ENCODE measurements at places on chromosomes 13 and 19.

- no peak for DNase-seq
These were observed 2215.4 kb upstream of the PCDH20 start for GRCh38 chr13:63631006-63631405.

DNA sequence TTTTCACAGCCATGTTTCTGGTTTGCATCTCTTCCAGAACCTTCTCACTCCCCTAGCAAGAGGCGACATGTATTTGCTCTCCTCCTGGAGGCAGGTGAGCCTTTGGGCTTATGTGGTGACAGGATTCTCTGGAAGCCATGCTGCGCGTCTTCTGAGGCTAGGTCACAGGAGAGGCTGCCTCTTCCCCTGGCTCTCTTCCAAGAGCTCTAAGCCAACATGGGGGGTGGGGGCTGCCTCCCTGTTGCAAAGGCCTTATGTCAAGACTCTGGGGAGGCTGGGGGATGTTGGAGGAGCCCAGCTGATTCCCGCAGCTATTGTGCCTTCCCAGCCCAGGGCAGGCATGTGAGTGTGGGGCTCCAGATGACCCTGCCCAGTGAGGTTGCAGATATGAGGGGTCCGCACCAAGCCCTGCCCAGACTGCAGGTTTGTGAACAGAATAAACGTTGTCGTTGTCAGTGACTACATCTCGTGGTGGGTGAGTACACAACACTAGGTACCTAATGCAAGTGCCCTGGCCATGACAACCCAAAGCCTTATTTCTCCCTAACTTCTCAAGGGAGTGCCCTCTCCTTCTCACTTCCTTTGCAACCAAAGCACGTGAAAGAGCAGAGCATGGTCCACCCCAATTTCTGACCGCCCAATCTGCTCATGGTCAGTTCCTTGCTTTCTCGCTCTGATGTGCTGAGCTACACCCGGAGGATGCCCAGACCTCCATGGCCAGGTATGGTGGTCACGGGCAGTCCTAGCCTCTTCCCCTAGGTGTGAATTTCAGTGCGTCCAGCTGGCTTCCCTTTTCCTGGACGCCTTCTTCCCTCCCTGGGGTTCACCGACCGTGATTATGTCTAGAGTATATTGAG lies 44.9 kb downstream of the TEX29 start:
- no peak for DNase-seq

- no peak for DNase-seq
These were observed 163.1 kb upstream of the TSHZ3 start for GRCh38 chr19:31512181-31512970.

DNA sequence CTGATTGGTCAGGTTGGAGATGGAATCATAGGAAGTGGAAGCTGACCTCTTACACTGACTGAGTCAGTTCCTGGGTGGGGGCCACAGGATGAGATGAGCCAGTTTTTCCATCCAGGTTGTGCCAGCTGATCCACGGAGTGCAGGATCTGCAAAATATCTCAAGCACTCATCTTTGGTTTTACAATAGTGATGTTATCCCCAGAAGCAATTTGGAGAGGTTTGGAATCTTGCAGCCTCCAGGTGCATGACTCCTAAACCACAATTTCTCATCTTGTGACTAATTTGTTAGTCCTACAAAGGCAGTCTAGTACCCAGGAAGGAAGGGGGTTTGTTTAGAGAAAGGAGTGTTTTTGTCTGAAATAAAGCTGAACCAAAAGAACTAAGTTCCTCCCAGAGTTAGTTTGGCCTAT lies 212.8 kb downstream of the SLITRK6 start:
- DNase-seq: no peak

- DNase-seq: no peak
These were observed 18.5 kb downstream of the MAN2B1 start for GRCh38 chr19:12648088-12648487.

GRCh38 chr13:59261928-59262488 lies 901.7 kb downstream of the DIAPH3 start:
- no peak for DNase-seq

DNA sequence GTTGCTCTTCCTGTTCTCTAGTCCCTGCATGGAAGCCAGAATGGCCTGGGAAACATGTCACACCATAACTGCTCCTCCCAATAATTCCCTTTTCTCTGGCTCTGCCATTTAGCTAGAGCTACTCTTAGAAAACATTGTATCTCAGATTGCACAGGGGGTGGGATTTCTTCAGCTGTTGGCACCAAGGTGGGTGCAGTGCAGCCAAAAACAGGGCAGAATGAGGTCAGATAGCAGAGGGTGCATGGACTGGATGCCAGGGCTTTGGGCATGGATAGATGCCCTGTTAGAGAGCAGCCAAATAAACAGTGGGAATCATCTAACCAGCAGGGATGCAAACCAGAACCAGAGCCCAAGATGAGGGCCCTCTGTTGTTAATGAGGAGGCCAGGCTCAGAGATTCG lies 4.9 kb upstream of the AMER2 start:
- DNase-seq: no peak

GRCh38 chr13:39810091-39810877 lies 154.8 kb downstream of the COG6 start:
- no peak for DNase-seq

DNA sequence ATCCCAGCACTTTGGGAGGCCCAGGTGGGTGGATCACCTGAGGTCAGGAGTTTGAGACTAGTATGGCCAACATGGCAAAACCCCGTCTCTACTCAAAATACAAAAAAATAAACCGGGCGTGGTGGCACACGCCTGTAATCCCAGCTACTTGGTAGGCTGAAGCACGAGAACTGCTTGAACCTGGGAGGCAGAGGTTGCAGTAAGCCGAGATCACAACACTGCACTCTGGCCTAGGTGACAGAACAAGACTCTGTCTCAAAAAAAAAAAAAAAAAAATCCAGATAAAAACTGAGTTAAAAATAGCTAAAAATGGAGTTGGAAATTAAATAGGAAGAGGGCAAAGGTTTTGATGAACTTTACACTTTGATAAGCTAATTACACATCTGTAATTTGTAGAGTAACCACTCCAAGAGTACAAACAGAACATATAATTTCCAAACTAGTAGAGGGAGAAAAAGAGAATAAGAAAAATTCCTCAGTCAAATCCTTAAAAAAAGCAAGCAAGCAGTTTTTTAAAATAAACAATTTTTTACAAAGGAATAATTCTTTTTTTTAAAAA lies 10.3 kb downstream of the TGDS start:
- DNase-seq: no peak

- DNase-seq: no peak
These were observed 100.0 kb downstream of the GADD45B start for GRCh38 chr19:2575734-2576481.

DNA sequence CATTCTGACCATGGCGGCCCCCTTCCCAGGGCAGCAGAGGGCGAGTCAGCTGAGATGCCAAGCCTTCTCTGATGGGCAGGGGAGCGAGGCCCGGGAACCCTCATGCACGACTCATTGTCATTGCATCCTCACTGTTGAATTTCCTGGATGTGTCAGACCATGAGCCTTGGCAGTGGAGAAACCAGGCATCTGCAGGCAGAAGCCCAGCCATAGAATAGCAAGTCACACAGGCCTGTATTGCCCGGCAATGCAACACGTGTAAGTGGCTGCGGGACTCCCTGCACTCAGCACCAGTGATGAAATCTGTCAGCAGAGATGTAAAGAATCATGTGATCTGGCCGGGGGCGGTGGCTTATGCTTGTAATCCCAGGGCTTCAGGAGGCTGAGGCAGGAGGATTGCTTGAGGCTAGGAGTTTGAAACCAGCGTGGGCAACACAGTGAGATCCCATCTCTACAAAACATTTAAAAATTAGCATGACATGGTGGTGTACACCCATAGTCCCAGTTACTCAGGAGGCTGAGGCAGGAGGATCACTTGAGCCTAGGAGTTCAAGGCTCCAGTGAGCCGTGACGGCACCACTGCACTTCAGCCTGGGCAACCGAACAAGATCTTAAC lies 199.7 kb downstream of the KATNAL1 start:
- no peak for DNase-seq

DNA sequence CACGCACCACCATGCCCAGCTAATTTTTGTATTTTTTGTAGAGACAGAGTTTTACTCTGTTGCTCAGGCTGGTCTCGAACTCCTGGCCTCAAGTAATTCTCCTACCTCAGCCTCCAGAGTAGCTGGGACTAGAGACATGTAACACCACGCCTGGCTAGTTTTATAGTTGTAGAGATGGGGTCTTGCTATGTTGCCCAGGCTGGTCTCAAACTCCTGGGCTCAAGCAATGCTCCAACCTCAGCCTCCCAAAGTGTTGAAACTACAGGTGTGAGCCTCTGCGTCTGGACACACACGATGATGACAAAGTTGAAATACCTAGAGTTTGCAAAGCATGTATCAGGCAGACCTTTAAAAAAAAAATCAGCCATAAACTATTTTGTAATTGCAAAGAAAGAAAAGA lies 4.6 kb upstream of the PTOV1 start:
- DNase-seq: no peak

DNA sequence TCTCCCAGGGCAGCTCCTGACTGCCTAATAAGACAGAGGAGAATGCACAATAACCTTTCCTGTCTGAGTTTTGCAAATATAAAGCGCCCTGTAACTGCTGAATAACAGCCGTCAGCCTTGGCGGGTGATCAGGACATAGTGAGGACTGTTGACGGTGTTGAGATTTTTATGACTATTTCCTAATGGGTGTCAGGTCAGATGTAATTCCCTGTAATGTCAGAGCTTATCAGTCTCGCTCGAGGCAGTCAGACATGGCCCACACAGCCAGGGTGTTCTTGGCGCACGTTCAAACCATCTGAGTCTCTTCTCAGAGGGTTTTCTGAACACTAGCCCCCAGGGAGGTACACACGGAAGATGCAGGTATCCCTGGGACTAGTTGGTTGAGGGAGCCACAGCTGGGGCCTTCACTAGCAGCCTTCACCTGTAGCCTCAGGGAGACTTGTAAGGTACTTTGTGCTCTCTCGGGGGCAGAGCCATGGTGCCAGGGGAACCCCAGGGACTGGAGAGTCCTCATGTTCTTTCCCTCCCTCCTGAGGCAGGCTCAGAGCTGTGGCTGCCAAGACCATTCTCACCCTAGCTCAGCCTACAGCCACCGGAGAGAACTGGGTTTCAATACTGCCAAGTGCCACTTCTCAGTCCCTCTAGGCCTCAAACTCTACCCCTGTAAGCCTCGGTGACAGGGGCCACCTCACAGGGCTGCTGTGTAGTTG lies 213.1 kb downstream of the UQCRFS1 start:
- no peak for DNase-seq

GRCh38 chr13:113143466-113144254 lies 14.8 kb upstream of the PROZ start:
- no peak for DNase-seq

DNA sequence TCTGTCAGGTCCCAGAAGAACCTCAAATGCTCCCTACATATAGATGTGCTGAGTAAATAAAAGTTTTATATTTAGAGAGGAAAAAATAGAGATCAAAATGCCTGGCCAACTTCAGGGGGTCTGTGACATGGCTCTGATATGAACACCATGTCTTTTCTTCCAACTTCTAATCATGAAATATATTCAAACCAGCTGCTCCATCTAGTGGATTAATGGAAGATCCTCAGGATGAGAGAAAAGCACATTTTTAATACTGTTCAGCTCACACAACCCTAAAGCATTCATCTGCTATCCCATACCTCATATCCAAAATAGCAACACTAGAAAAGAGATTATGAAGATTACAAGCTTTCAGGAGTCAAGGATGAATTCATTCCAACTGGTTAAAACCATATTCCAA lies 56.0 kb upstream of the DOCK9 start:
- no peak for DNase-seq

DNA sequence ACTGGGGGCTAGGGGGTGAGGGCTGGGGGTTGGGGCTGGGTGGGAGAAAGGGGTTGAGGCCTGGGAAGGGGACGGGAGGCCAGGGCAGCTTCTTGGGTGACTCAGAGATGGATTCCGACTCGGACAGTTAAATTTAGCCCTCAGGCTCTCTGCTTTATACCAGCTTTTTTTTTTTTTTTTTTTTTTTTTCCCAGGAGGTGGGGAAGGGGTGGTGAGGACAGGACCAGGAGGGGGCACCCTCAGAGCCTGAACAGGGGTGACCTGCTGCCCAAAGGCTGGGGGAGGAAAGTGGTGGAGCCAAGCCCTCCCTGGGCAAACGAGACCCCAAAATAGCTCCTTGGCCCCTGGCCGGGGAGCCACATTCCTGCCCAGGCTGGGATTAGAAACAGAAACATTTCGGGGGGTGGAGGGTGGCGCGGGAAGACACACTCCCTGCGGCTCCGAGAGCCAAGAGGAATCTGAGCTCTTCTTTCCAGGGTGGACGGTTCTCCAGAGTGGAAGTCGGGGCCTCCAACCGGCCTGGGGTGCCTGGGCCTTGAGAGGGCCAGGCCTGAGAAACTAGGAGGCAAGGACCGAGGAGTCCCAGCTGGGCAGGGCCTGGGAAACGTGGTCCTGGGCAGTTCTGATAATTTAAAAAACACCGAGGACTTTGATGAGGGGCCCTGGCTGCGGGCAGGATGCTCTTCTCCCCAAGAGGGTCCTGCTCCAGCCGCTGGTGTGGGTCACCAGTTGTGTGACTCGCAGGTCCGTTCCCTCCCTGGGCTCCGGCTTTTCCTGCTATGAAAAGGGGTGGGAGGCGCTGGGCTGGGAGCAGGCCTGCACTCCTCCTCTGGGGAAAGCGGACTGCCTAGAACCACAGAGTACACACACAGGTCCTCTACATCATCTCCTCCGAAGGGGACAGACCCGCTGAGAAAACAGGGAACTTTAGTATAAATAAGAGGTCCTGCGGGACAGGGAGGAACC lies 813 bp upstream of the DMPK start:
- DNase-seq: no peak

- DNase-seq: no peak
These were observed 4.8 kb upstream of the CEACAM16 start for GRCh38 chr19:44694184-44694579.

DNA sequence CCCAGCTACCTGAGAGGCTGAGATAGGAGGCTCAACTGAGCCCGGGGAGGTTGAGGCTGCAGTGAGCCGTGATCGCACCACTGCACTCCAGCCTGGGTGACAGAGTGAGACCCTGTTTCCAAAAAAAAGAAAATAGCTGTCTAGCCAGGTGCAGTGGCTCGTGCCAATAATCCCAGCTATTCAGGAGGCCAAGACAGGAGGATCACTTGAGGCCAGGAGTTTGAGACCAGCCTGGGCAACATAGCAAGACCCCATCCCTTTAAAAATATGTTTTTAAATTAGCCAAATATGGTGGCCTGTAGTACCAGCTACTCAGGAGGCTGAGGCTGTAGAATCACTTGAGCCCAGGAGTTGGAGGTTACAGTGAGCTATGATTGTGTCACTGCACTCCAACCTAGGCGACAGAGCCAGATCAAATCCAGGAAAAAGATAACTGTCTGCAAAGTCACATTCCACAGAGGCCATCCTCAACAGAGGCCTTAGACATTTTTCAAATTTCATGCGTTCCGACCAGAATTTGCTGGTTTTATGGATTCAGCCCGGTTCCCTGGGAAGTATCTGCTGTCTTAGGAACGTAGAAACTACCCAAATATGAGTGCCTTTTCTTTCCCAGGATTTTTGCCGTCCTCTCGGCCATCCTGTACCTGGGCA lies 58.7 kb upstream of the USE1 start:
- no peak for DNase-seq

- no peak for DNase-seq
These were observed 93.4 kb downstream of the COL4A1 start for GRCh38 chr13:110213461-110214074.

All from stimulated activated CD8-positive, alpha-beta memory T cell treated with anti-CD3 and anti-CD28 coated beads, Interleukin-15, amount 100 ng/mL, for 1 hour (primary cell).